ENCODE measurements at places on chromosomes 4 and X. TPM values are rescaled to one million over a fixed set of nuclear protein-coding genes. Genes with fewer than 3 reads are reported as not detected.

The SYN1 gene
- total RNA-seq = 0.12 TPM

DNA sequence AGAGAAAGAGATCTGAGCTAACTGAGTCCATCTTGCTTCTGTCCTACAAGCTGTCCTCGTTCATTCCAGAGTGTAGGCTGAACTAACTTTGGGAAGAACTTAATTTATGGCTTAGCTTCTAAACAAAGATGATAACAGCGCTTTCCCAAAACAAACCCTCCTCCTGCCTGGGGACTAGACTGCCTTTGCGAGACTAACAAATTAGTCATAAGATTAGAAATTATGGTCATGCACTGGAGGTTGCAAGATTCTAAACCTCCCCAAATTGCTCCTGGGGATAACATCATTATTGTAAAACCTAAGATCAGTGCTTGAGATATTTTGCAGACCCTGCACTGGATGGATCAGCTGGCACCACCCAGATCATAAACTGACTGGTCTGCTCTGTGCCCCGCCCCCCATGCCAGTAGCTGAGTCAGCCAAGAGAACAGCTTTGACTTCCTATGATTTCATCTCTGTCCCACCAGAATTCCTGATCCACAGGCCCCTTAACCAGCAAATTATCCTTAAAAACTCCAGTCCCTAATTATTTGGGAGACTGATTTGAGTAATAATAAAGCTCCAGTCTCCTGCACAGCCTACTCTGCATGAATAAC lies 883.3 kb downstream of the TRIML1 start:
- DNase-seq = peak; percentile 52

DNA sequence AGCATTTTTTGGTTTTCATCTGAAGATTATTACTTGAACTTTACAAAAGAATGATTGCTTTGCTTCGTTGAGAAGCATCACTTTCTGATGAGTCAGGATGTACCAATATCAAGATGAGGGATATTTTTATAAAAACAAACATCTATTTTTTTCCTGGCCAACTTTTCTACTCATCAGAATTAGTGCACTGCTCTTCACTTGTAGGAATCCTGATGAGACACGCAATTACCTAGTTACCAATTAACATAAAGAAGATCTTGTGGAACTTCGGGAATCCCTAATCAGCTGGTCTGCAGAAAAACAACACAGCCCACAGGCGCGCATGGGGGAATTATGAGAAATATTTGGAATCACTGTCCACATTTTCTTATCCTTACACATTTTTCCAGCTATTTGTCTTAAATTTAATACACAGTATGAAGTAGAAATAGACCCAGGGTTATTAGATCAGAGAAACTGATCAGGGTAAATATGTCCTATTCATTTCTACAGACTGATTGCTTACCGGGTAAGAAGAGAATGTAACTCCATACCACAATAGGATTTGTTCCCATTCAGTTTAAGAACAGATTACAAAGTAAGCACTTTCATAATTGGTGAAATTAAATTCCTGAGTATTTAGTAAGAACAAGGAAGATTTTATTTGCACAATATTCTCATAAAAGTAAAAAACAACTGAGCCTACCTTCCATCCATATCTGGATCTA lies 50.9 kb downstream of the MFAP3L start:
- DNase-seq = no peak

The RTL3 gene
- total RNA-seq = 1.4 TPM

DNA sequence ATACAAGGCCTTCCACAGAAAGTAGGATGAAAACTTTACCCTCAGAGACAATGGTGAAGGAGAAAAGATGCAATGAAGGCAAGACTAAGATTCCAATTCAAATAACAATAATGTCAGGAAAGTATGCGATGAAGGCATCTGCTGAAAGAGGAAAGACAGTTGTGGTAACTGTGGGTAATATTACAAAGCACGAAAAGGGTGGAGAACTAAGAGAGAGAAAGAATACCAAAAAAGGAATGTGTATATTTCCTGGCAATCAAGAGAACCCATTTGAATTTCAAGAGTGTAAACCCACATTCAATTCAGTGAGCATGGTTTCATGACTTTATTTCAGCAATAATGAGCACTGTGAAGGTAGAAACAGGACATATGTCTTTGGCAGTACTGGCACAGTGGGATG lies 225.5 kb downstream of the PALLD start:
- peak; percentile 70 for DNase-seq

The ETDA gene
- not detected for total RNA-seq

- no peak for DNase-seq
Measured at GRCh38 chr4:103692615-103693014, 27.2 kb downstream of the TACR3 start.

The SOD3 gene
- total RNA-seq = 1.2 TPM

The RTL9 gene
- total RNA-seq = 0.39 TPM

DNA sequence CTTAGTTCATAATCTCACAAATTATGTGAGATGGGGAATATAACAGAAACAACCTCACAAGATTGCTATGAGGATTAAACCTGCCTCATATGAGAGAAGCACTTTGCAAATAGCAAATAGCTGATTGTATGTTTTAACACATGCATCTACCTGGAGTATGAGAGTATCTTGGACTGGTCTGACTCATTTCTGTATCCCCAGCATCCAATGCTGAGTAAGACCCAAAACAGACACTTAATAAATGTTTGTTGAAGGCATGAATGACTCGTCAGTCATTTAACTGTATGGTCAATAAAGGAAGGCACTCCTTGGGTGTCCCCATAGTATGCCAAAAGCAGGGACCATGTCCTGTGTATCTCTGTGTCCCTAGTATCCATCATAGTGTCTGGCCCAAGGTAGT lies 350.9 kb upstream of the F9 start:
- DNase-seq = no peak

The CPZ gene
- total RNA-seq = 4.0 TPM

The GLRB gene
- 11.1 TPM for total RNA-seq

DNA sequence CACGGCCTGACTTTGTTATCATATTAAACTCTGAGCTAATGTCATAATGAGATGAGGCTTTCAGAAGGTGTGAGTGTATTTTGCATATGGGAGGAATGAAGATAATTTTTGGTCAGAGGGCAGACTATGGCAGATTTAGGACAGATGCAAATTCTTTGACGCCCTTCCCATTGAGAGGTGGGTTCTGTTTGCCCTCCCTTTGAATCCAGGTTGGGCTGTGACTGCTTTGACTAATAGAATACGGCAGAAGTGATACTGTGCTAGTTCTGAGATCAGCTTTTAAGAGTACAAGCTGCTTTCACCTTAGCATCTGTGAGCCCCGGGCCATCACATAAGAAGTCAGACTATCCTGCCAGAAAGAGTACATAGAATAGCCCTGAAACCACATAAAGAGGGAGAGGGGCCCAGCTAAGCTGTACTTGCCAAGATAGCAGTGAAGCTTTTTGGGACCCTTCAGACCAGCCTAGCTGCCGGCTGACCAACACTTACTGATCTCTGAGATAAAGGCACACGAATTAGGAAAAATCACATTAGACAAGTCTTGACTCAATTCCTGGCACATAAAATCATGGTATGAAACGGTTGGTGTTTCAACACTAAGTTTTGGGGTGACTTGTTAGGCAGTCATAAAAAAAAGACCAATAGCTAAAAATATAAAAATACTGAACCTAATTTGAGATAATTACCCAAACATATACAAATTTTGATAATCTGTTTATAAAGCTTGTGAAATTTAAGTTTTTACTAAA lies 166.7 kb upstream of the SH3RF1 start:
- no peak for DNase-seq
